ENCODE measurements at places on chromosomes 2 and 18.

DNA sequence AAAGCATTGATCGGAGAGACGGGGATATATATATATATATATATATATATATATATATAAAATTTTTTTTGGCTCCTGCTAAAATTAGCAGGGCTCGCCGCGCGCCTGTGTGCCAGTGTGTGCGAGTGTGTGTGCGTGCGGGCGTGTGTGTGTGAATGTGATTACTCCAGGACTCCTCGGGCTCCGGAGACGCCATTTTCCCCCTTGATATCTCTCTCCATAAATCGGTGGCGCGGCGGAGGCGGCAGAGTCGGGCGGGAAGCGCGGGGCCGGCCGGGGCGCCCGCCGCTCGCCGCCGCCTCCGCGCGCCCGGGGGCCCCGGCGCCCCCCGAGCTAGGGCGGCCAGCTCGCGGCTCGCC lies 795 bp upstream of the SETBP1 start:
- peak; percentile 13 for DNase-seq

GRCh38 chr2:184938221-184938985 lies 340.1 kb downstream of the ZNF804A start:
- no peak for DNase-seq

- no peak for DNase-seq
Measured at GRCh38 chr18:76686737-76687231, 135.6 kb upstream of the ZNF236 start.

DNA sequence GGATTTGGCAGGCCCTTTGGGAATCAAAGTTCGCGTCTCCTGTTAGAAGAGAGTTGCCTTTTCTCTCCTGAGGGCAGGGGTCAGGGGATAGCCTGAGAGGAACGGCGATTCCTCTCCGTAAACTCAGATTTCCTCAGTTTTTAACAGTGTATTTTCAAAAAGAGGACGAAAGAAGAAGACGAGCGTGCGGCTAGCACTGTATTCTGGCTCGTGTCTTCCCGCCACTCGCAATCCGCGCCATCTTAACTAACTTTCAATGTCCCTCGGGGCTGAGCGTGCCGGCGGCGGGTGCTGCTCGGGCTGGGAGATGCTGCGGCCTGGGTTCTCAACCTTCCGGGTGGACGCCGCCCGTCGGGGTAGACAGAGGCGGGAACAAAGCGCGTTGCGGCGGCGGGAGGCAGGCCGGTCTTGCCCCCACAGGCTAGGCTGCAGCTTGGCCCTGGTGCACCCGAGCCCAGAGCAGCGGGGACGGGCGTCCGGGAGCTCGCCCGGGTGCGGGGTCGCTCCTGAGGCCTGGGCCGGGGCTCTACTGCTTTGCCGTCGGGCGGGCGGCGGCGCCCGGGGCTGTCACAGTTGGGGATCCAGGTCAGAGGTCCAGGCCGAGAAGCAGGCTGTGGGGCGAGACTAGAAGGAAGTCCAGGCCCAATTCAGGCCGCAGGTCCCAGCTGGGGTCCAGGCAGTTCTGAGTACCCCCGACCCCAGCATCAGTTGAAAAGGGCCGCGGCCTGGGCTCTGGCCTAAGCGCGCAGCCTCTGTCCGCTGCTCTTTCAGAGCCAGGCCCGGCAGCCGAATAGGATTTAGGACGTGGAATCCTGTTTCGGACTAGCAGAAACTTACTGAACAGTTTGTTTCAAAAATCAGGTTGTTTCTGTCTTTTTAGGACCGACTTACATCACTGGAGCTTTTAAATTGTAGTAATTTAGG lies 11.8 kb downstream of the TBR1 start:
- no peak for DNase-seq
